ENCODE measurements at places on chromosomes 4 and X.
A peak's percentile ranks its signal among the peaks of the same experiment; 100 is the strongest.

DNA sequence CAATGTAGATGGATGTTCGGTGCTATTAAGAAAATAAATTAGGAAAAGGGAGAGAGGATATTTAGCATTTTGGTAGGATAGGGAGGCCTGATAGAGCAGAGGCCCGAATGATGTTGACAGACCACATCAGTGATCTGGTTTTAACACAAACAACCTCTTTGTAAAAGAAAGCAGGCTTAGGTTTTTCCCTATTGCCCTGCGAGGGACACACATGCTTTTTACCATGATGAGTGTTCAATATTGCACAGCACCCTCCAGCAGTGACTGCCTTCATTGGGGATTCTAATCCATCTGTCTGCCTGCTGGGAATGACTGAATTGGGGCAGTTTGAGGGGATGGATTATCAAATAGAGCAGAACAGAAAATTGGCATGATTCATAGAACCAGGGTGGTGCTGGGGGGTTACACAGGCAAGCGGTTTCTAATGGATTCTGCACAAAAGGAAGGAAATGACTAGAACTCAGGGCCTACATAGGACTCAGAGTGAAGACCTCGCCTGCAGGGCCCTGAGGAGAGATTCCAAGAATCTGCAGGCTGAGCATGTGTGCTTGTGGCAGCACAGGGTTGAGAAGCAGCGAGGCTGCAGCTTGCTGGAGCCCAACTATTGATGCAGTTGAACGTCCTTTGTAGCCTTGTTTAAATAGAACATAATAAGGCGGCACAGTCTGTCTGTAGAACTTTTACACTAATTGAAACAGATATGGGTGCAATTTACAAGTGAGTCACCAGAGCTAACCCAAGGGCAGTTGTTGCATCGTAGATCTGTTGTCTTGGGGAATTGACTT lies 58.0 kb downstream of the RHOH start:
- peak; percentile 70 for DNase-seq

- no peak for DNase-seq
Observed at GRCh38 chr4:14928035-14928434, 74.2 kb upstream of the CPEB2 start.

GRCh38 chr4:67475155-67475554 lies 70.1 kb downstream of the CENPC start:
- no peak for DNase-seq

GRCh38 chr4:121642876-121643585 lies 53.7 kb downstream of the ANXA5 start:
- no peak for DNase-seq

DNA sequence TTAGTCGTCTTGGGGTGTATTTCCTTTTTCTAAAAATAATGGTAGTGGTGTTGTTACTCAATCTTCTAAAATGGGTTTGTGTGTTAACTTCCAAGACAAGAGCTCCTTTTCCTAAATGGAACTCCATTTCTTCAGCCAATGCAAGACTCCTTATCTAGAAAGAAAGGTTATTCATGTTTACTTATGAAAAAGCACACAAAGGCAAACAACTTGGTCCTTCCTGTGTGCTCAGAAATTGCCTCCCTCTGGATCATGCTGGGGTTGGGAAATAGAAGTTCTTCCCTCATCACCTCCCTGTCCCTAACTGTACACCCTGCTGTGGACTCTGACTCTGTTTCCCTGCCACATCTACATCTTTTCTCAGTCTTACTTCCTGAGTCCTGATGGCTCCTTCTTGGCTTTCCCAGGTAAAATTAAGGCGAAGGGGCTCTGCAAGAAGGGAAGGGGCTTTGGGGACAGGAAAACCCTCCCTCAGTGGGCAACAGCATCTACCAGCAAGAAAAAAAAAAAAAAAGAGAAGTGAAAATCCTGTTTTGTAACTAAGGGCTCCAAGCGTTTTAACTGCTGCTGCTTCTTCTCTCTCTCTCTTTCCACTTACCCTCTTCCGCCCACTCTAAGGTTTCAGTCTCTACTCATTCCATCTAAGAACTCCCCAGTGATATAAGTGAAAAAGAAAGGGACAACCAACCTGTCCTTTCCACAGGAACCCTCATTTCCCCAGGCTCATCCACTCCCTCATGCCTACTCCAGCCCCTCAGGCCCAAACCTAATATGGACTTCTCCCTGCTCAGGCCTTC lies 19.8 kb upstream of the TASL start:
- no peak for DNase-seq

Measured in astrocyte (in vitro differentiated cells and primary cell).